Omental fat pad (tissue), 4 donors: ENCODE measurements at places on chromosomes 6 and 20.

- no peak for DNase-seq
These were observed 191.5 kb upstream of the BMP2 start for GRCh38 chr20:6575912-6576401.

DNA sequence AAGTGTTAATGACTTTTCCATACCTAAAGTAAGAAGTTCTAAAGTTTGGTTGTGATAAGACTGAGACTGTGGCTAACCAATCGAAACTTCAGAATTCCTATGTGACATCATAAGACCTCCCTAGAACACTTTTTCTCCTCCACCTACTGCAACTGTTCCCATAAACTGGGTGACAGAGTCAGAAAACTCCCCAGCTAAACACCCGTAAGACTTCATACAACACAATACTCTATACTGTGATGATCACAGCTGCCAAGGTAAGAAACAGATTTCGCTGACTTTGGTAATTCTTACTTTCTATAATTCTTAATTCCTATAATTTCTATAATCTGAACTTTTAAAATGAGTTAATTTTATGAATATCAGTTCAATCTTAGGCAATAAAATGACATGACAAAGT lies at the start of gene PLN:
PLN (plus strand) TSS at position 161 of the 400 bp plus-strand sequence. CDS start 10,626 bp downstream, outside the sequence.
- DNase-seq, result no peak

GRCh38 chr6:1418471-1419191 lies 29.3 kb downstream of the FOXF2 start:
- no peak for DNase-seq

DNA sequence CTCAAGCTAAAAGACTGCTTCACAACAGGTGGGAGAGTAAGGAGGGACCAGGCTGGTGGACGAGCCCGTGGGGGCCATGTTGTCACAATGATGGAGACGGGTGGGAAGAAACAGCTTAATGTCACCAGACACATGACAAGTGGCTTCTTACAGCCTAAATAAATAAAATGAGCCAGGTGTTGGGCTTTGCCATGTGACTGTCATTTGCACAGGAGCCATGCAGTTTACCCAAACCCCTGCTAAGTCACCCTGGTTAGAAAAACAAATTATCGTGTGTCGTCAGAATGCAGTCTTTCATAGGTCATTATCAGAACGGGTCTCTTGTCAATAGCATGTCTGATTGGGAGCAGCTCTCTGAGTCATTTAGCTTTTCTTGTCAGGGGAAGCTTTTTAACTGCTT lies 18.5 kb downstream of the BTBD3 start:
- DNase-seq, result no peak

GRCh38 chr20:19259141-19259591 lies 46.7 kb downstream of the SLC24A3 start:
- DNase-seq, result no peak
